Lung microvascular endothelial cell (primary cell): ENCODE measurements at places on chromosomes 6 and 20.

DNA sequence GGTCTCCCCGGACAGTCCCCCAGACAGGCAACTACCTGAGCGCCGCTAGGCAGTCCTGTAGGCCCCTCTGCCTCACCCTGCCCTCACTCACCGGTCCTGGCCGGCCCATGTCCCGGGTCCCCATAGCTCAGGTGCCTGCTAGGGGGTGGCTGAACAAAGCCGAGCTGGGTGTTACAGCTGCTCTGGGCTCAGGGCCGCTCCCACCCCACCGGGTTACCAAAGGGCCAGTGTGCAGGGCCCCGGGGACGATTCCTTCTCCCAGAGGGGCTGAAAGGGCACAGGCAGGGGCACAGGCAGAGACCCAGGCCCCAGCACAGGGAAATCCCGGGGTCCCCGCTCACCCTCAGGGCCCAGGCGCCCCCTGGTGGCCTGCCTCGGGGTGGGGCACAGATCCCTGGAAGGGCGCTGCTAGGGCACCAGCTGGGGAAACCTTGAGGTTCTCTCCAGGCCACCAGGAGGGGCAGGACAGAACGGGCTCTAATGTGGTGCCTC lies 118.4 kb downstream of the GRM4 start:
- DNase-seq, result peak; percentile 48

GRCh38 chr6:44652547-44652946 lies 265.0 kb downstream of the CDC5L start:
- DNase-seq, result no peak

DNA sequence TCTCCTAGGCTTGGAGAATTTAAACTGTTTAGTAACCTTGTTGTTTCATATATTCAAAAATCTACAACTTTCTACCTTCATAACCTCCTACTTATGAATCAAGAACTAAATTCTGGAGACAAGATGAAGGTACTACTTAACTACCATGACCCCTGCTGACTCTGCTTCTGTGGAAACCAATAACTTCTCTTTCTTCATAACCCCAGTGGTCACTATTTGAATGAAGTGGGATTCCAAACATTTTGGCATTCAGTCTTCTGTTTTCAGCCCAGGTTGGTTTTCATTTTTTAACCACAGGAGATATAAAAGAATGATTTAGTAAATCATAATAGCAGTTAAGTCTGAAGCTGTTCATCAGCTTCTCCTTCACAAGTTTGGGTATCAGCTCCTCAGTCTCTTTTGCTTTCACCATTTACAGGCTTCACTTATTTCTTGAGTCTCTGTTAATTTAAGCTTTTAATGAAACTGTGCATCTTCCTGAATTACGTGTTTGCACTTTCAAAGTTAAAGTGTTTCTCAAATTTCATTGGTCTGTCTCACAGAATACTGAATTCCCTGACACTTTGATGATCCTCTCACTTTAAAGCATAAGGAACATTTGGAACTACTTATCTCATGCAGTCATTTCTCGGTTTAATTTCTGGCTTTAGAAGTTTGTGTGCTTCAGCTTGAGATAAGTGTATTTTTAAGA lies 9.5 kb downstream of the SENP6 start:
- DNase-seq, result no peak

- DNase-seq, result no peak
Observed at GRCh38 chr20:50870561-50871161, 60.6 kb downstream of the ADNP start.

DNA sequence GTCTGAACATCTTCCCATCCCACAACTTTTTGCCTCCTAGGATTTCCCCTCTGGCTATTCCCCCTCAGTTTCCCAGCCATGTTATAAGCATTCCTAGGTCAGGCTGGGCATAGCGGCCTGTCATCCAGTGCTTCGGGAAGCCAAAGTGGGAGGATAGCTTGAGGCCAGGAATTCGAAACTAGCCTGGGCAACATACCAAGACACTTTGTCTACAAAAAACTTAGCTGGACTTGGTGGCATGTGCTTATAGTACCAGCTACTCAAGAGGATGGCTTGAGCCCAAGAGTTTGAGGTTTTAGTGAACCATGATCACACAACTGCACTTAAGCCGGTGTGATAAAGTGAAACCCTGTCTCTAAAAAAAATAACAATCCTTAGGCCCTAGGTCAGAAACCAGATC lies 447.4 kb downstream of the KIF16B start:
- no peak for DNase-seq

GRCh38 chr6:156658186-156658965 lies 118.8 kb upstream of the ARID1B start:
- DNase-seq, result peak; percentile 75

DNA sequence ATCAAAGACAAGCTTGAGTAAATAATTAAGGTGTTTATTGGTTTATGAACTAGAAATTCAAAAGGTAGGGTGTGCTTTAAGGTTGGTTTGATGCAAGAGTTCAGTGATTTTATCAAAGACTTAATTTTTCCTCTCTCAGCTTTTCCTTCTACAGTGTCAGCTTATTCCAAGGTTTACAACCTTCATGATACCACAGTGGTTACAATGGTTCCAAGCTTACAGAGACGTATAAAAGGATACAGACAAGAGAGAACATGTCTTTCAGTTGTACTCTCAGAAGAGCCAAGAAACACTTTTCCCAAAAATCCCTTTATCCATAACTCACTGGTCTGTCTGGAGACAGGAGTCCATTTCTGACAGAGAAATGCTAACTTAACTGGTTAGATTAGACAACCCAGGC lies 93.5 kb upstream of the LOC128125822 start:
- no peak for DNase-seq

GRCh38 chr6:142238881-142239280 lies 62.9 kb upstream of the ADGRG6 start:
- DNase-seq, result no peak

- no peak for DNase-seq
Observed at GRCh38 chr6:3919130-3919628, 70.0 kb downstream of the FAM50B start.

DNA sequence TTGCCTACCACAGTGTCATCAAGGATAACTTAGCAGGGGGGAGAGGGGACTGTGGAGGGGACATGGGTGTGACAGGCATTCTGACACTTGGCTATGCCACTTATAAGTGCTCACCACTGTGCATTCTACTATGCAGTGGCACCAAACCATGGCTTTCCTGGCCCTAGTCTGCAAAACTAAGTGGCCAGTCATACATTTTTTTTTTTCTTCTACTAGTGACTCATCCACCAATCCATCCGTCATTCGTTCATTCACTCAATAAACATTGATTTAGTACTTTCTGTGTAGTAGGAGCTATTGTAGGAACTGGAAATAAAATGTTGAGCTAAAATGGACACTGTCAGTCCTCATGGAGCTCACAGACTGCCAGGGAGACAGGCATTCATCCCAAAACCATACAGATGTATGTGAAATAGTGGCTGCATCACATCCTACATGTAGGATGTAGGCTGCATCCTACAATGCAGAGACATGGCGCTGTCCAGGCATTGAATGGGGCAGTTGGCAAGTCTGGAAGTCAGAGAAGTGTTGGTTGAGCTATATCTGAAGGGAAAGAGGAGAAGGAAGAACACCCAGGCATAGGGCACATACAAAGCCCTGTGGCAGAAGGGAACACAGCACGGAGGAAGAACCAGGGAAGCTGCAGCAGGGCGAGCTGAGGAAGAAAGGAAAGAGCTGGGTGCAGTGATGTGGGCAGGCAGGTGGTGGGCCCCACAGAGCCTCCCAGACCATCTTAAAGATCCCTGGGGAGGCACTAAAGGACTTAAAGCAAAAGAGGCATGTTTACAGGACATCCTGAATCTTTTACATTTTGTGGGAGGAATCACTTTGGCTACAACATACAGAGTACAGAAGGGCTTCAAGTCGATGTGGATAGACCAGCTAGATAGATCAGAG lies 224.4 kb downstream of the UST start:
- peak; percentile 14 for DNase-seq

DNA sequence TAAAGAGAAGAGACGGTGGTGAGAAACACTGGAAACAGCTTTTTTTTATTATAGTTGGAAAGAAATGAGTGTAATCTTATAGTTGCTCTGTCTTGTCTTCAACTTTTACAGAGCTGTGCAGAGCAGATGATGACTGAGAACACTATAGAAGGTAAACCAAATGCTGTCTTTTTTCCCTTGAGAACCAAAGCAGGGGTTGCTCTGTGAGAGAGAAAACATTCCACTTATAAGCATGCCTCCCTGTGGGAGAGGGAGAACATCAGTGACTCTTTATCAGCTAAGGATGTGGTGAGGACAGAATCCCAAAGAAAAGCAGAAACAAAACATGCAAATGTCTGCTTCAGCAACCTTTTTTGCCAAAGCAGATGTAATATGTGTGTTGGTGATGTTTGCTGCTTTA lies 179.3 kb upstream of the HDDC2 start:
- DNase-seq, result no peak

DNA sequence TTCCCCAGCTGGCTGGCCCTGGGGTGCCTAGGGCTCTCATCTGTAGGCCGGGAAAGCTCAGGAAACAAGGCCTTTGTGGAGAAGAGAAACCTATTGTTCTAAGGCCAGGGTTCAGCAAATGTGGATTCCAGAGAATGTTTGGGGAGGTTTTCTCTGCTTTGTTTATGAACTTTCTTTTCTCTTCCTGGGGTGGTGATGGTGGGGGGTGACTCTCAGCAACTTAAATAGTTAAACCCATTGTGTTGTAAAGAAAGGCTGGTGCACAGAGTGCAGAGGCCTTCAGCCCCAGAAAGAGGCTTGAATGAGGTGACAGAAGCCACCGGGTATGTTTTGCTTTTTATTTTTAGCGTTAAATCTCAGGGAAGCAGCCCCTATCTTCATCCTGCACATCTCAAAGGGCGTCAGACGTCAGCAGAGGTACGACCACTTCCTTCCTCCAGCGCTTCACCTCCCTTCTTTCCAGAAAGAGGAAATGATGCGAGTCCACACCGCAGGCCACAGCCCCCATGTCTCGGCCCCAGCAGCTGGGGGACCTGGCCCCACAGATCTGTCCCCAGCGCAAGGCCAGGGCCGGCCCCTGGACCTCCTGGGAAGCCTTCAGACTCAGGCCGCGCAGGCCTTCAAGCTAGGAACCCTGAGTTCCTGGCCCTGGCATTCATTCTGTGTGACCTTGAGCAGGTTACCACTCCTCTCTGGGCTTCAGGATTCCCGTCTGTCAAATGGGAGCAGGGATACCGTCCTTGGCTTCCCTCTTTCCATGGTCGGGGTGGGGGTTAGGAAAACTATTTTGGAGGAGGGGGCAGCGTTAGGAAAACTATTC lies 605 bp upstream of the PPP1R16B start:
- DNase-seq, result peak; percentile 91

GRCh38 chr6:25088513-25088912 lies 152.8 kb upstream of the RIPOR2 start:
- peak; percentile 93 for DNase-seq

- no peak for DNase-seq
Observed at GRCh38 chr20:15949391-15949790, 623.9 kb downstream of the KIF16B start.

DNA sequence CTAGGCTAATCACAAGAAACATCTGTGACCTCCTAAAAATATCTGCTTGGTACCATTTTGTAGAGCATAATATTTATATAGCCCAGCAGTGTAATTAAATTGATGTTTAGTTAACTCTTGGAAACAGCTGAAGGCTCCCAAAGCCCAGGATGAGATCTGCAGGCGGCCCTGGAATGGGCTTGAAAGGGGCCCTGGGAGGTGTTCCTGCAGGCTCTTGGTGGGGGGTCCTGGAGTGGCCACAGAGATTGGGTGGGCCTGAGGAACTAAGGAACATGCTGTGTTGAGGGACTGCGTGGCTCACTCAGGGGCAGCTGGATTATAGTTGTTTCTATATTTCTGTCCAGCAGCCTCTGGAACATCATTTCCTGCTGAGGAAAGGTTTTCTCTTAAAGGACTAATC lies 9.2 kb downstream of the SCP2D1 start:
- no peak for DNase-seq
